ENCODE measurements at places on chromosomes 2 and 18. TPM values are rescaled to one million over a fixed set of nuclear protein-coding genes. Genes with fewer than 3 reads are reported as not detected.

DNA sequence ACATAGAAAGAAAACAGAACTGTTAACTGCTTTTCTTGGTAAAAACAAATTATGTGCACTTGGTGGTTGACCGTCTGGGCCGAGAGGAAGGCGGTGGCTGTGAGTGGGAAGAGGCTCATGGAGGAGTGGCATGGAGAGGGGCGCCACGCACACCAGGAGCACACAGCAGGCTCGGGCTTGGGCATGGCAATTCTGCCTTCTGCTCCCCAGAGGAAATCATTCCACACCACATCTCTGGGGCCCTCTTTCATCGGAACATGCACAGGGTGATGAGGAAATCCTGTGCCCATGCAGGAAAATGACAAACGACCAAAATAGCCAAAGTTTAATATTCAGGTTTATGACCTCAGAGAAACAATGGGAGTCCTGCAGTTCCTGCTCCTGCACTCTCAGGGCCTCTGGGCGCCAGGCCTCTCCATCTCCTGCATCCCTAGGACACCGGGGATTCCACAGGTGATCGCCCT lies 26.4 kb downstream of the WDFY1 start:
- no peak for DNase-seq

DNA sequence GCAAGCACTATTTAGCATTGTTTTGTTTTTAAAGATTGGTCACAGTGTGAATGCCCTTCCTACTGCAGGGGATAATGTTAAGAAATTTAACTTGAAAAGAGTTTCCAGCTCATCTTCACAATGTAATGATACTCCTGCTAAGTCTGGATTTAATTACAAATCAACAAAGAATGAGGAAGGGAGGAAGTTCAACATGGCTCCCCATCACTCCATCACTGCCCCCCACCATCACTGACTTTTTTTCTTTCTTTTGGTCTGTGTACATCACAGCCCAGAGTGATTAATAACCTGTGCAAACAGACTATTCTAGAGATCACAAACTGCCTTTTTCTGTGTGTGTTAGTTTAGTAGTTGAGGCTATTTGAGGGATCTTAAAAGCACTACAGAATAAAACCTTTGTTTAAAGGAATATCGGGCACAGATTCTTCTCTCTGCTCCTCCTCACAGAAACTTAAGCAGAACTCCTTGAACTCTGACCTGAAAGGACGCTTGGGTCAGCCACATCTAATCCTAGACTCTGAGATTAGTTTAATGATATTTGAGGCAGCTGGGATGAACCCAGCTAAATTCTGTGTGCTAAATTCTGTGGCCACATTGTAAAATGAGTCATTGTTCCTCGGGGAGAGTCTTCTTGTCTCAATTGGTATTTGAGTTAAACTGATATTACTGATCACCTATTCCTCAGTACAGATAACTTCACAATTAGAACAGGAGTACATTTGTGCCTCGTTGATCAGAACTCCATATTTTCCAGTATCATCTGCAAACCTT lies 47.8 kb downstream of the SATB2 start:
- no peak for DNase-seq

DNA sequence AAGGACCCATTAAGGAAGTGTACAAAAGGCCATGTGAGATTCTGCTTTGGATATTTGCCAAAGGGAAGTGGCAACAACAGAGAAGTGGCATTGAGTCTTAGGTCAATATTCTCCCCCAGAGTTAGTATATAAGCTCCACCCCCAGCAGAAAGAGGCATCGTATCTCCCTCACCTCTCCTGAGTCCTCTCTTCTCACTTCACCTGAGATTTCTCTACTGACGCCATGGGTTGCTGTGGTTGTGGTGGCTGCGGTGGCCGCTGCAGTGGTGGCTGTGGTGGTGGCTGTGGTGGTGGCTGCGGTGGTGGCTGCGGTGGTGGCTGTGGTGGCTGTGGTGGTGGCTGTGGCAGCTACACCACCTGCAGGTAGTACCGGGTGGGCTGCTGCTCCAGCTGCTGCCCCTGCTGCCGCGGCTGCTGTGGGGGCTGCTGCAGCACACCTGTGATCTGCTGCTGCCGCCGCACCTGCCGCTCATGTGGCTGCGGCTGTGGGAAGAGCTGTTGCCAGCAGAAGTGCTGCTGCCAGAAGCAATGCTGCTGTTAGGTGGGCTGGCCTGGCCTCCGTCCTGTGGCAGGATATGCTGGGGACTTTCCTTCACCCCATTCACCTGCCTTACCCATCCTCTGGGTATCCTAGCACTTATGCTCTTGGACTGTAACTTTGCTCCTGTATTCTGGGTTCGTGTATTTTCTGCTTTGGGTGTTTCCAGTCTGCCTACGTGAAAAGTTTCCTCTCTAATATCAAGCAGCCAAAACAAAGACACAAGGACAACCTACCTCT lies 5.9 kb downstream of the SCYGR3 start:
- DNase-seq: no peak

DNA sequence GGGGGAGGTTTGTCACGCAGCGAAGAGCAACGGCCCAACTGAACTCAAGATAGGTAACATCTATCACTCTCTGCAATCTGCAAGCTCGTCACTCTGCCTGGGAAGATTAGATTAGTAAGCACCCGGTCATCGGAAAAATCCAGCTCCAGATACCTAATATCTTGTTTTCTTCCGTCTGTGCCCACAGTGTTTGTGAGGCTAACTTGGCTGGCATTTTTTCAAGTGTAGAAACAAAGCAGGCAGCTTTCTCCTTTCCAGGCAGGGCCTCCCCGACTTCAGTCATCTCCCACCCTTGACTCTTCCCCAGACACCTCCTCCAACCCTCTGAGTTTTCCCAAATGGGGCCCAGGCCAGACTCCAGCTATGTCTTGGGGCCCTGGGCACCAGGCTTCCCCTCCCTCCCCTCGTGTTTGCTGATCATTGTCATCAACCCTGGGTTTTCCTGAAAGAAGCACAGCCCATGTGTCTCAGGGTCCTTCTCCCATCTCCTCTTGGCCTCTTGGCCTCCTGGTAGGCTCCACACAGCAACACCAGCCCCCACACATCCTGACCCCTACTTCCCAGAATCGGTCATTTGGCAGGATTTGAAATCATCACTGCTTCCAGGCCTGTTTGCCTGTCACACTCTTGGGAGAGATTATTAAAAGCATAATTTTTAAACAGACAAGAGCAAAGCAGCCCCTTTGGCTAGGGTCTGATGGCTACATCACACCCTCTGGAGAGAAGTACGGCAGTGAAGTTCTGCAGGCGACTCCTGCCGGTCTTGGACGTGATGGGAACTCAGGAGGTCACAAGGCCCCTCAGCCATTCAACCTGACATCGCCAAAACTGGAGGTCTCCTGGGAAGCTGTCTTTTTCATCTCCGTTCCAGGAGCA lies 144.9 kb upstream of the ID2 start:
- no peak for DNase-seq

- DNase-seq: no peak
Observed at GRCh38 chr2:164126960-164127660, 391.3 kb upstream of the FIGN start.

Gene LHCGR
- polyA plus RNA-seq: 0.19 TPM

Gene AQP12B
- polyA plus RNA-seq: 0.48 TPM
